ENCODE measurements at places on chromosomes 2 and 18.

GRCh38 chr2:131076707-131077106, 16.6 kb downstream of the FAM168B start:
- DNase-seq, result no peak

DNA sequence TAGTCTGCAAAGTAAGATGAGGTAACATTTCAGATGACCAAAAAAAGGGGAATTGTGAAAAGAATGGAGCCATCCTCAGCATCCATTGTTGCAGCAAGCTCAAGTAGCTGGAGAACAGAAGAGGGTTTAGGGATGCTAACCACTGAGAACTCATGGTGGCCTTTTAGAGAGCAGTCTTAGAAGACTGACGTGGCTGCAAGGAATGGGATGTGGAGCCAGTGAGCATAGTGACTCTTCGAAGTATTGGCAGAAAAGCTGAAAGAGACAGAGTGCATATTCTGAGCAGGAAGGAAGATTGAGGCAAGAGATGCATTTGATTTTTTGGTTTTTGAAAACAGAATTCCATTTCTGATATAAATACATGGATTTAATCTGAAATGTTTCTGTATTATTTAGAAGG, 151.2 kb downstream of the UBE2E3 start:
- DNase-seq, result no peak

- DNase-seq, result no peak
These were observed 24.5 kb upstream of the MMADHC start for GRCh38 chr2:149612122-149612521.

- DNase-seq, result no peak
These were observed 6.1 kb downstream of the RNF144A start for GRCh38 chr2:6923319-6923718.

Data from activated CD8-positive, alpha-beta memory T cell treated with anti-CD3 and anti-CD28 coated beads for 1 hour (primary cell).